ENCODE measurements at places on chromosomes 5 and 9.
A peak's percentile ranks its signal among the peaks of the same experiment; 100 is the strongest.

DNA sequence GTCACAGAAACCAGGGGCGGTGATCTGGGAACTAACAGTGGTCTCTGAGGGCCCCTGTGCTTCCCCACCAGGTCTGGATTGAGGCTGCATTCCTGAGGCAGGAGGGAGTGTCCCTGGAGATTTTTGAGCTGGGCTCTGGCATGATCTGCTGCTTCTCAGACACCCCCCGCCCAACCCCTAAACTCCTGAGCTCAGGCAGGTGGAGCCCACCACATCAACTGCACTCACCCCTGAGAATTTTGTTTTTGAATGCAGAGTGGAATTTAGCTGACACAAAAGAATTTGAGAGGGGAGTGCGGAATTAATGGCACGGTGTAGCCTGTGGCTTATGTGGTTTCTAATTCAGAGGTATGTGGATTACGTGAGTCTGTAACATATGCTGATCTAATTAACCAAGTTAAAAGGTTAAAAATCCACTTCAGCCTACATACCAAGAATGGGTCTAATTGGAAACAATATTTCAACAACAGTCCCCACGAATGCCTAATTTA lies 23.9 kb upstream of the CTSL start:
- DNase-seq: no peak

GRCh38 chr5:151683444-151683843 lies 3.3 kb downstream of the SPARC start:
- no peak for DNase-seq

DNA sequence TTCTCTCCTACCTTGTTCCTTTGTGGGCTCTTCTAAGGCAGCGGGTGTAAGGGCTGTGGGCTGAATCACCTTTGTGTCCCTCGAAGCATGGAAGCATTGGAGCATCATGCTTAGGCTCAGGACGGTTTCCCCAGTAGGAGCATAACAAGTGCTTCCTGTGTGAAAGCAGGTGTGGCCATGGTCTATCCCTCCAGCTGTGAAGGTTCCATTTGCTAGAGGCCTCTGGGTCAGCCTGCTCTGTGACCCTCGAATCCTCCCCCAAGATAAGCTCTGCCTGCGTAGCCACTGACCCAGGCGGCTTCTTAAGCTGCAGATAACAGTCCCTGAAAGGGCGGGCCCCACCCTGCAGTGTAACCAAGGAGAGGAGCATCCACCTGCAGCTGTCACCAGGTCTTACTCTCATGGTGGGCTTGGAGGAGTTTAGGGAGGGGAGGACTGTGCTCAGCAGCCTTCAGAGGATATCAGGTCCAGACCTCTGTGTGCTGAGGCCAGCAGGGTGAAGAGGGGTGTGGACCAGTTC lies 8.4 kb upstream of the NDST1 start:
- no peak for DNase-seq

DNA sequence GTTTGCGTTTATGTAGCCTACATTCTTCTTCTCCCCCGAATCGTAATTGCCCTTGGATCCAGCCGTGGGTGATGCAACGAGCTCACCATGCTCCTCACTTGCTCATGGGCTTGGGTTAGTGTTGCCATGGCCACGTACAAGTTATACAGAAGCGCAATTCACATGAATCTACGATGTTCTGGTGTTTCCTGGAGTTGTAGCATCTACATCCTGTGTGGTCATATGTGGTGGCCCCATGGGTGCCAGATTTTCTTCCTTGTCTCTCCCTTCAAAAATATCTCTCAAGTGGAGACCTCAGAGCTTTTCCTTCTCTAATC lies 115.3 kb downstream of the TLE4 start:
- DNase-seq: peak; percentile 7

DNA sequence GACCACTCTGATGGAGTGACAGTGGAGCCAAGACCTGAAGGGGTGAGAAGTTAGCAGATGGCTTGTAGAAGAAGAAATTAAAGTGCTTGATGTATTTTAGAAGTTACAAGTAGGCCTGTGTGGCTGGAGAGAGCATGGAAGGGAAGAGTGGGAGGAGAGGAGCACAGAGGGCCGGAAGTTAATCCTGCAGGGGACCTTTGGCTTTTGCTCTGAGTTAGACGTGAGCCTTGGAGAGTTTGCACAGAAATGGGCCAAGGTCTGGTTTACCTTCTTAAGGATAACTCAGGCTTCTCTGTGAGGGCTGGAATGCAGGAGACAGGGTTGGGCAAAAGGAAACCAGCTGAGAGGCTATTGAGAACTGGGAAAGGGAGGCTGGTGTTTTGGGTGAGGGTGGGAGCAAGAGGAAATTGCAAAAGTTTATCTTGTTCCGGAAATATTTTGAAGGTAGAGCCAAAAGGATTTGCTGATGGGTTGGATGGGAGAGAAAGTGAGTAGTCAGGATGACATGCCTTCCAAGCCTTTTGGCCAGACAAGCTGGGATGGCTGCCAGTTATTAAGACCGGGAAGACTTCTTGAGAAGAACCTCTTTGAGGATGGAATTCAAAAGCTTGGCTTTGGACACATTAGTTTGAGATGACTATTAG lies 17.5 kb upstream of the F2RL1 start:
- no peak for DNase-seq

DNA sequence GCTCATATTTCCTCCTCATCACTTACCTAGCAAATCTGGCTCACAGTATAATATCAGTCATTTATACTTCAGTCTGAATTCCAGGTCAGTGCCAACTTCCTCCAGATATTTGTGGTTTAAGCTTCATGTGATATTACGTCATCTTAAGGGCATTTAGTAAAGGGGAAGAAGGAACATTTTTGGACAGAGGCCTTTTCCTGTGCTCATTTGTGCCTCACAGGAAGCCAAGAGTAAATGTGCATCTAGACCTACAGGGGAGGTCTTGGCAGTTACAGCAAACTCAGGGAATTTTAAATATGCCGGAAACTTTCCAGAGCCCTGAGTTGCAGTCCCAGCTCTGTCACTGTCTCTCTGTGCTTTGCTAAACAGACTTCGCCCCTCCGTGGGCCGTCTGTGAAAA lies 12.3 kb upstream of the KCNIP1 start:
- no peak for DNase-seq

DNA sequence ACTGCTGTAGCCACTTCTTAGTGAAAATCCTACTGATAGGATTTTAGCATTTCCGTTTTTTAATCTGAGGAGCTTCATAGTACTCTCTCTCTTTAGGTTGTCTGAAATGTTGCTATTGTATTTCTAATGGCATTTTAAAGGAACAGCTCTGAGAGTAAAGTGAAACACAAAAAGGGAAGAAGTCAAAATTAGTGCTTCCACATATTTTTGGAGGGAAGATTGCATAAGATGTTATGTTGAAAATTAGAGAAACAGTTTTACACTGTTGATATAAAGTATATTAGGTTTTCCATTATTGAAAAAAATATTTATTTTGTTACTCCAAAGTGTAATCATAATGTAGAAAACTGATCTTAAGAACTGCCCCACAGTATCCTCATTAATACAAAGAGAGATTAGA lies 525.1 kb downstream of the TAF11L14 start:
- no peak for DNase-seq

- DNase-seq: no peak
These were observed 125.6 kb upstream of the SPRY4 start for GRCh38 chr5:142450419-142450818.

GRCh38 chr5:2906302-2907090 lies 155.0 kb upstream of the IRX2 start:
- no peak for DNase-seq

DNA sequence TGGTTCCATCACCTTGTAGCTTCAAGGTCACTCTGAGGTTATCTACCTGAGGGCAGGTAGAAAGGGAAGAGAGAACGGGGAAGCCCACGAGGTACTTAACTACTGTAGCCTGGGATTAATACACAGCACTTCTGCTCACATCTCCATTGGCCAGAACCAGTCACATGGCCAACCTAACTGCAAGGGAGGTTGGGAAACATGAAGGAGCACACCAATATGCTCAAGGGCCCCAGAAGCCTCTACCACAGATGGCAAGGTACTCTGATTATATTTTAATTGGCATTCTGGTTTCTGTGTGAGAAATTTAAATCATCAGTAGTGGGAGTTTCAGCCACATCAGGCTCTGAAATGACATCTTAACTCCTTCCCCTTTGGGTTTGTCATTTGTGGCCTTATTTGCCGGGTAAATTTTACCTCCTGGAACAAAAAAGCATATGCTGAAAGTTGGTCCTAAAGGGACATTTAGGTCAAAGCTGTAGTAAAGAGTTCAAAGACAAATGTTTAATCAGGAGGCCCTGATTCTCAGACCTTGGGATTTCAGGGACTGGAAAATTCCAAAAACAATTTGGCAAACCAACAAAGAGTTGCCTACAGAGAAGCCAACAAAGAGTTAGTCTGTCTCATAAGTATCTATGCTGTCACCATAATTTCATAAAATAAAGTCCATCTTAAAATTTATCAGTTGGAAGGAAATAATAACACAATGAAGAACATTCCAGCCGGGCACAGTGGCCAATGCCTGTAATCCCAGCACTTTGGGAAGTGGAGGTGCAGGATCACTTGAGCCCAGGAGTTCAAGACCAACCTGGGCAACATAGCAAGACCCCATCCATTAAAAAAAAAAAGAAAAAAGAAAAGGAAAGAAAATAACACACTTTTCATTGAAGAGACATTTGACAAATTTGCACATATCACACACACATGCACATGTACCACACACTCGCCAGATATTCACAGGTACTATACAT lies 13.8 kb upstream of the MVB12B start:
- DNase-seq: no peak

DNA sequence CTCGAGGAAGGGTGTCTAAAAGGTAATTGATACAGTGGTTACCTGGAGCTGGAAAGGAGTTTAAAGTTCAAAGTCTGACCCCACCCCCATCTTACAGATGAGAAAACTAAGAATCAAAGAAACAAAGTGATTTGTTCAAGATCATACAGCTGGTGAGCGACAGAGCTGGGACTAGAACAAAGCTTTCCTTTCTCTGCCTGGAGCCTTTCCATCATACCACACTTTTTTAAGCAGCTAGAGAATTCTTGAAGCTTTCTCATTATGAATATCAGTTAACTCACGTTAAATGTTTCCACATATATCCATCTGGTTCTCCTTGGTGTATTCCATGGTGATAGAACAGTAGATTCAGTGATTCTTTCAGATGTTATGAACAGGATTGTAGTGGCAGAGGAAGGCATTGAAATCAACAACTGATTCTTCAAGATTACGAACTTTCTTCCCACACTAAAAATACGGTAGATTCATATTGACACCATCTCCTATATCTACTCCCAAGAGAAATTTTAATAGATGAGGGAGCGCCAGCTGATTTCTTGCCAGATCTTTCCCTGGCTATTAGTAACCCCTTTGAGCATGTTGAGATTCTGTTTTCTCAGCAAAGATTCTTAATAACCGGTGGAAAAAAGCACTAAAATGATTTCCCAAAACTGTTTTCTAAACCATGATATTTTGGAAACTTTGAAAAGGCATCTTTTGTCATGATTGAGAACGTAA lies 233.7 kb downstream of the ADAMTSL1 start:
- DNase-seq: no peak

All from activated gamma-delta T cell treated with anti-CD3 and anti-CD28 coated beads, Interleukin-2, amount 50 U/mL, for 16 hours (primary cell).